ENCODE measurements at places on chromosomes 6 and 20.
A peak's percentile ranks its signal among the peaks of the same experiment; 100 is the strongest.

DNA sequence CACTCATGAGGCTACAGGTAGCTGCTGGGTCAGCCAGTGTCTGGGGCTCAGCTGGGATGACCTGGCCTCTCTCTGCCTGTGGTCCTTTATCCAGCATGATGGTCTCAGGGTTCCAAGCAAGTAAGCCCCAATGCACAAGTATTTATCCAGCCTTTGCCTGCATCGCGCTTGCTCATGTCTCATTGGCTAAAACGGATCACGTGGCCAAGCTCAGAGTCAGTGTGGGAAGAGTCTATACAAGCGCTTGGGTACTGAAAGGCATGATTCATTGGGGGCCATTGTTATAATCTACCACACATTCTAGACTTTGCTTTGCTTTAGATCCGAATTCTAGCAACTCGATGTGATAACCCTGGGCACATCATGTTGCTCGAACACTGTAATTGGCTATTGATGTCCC is 48.3 kb downstream of the PPP1R16B start:
- DNase-seq, result no peak

DNA sequence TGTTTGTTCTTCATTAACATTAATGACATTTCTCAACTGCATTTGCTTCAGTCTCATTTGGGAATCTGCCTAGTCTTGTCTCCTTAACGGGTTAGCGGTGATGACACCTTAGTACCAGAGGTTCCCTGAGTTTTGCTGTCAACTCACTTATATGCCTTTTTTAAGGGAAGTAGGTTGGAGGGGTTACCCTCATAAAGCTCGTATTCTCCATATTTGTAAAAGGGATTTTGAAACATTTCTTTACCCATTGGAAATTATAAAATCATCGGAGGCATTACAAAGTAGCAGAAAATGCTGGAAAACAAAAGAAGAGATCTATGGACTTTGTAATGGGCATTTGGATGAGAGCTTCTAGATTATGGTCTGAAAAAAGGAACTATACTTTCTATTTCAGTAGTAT is 88.7 kb upstream of the PRDM1 start:
- no peak for DNase-seq

- no peak for DNase-seq
Observed at GRCh38 chr6:50936277-50936681, 117.6 kb downstream of the TFAP2B start.

GRCh38 chr6:6323352-6323751 is 2.9 kb upstream of the F13A1 start:
- no peak for DNase-seq

- no peak for DNase-seq
Observed at GRCh38 chr6:107712237-107712664, 111.9 kb downstream of the SCML4 start.

GRCh38 chr6:70838907-70839285 is 118.0 kb downstream of the B3GAT2 start:
- DNase-seq, result no peak

GRCh38 chr6:30450548-30450908 is 38.8 kb upstream of the HLA-E start:
- DNase-seq, result no peak

GRCh38 chr20:17857639-17858449 is 110.8 kb downstream of the SNX5 start:
- DNase-seq, result no peak

GRCh38 chr20:23018432-23018831 is 16.7 kb upstream of the SSTR4 start:
- DNase-seq, result no peak

- no peak for DNase-seq
Observed at GRCh38 chr6:151186306-151186705, 53.5 kb upstream of the AKAP12 start.

- no peak for DNase-seq
Observed at GRCh38 chr6:26161322-26161721, 74.1 kb downstream of the HFE start.

GRCh38 chr6:26613689-26614683 is 17.2 kb downstream of the ABT1 start:
- no peak for DNase-seq

DNA sequence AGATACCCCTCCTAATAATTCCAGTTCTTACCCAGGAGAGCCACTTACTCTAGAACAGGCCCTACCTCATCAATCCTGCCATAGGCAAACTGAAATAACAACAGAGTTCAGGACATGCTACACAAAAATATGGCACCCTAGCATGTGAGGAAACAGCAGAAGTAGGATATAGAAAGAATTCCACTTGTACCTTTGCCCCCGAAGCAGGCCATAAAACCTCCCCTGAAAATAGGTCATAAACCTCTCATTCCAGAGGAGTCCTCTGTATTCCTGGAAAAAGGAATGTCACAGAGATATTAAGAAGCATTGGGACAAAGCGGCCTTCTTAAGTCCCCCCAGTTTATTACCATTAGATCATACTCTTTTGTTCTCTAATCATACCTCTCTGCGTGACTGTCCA is 504.3 kb upstream of the MARCKS start:
- peak; percentile 19 for DNase-seq

GRCh38 chr6:136415351-136416007 is 125.8 kb upstream of the BCLAF1 start:
- no peak for DNase-seq

DNA sequence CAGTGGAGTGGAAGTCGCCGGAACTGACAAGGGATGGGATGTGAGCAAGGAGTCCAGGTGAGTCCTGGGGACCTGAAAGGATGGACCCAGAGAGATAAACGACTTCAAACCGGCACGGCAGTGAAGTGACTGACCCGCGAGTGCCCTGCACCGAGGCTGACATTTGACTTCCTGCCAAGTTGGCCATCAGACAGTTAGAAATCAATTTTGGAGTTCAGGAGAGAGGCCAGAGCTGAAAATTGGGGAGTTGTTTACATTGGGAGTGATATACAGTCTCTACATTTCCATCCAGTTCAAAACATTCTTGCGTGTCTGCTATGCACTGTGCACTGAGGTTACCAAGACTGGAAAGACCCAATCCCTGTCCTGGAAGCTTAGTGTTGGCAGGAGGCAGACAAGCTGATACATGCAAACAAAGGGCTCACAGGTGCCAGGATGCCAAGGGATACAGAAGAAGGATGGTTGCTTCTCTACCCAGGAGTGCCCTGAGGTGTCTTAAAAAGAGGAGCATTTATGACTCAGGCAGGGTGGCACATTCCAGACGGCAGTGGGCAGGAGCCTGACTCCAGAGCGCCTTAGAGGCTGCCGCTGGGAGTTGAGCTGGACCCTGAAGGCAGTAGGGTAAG is 186.6 kb downstream of the MTHFD1L start:
- DNase-seq, result no peak
